ENCODE measurements at places on chromosomes 1 and 21.

DNA sequence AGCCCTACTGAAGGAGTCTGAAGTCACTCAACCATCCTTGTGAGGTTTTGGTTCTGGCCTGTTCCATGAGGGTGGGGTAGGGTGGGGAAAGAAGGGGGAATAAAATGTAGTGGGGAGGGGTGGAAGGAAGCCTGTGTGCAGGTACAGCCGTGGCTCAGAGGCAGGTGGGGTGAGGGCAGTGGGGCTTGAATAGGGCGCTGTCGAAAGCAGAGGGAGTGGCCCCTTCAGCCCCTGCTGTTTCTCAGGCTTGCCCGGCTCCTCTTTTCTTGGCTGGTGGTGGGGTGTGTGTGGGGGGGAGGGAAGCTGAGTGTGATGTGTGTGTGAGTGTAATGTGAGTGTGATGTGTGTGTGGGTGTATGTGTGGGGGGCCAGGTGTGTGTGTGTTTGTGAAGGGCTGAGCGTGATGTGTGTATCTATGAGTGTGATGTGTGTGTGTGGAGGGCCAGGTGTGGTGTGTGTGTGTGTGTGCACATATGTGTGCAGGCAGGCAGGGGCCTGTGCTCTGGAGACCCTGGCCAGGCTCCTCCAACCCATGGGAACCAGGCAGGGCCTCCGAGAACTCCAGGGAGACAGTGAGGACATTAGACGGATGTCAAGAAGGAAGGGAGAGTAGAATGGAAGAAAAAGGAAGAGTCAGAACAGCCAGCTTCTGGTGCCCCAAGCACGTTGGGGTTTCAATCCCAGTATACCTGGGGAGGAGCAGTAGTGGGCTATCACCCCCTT is 9.0 kb downstream of the SOX13 start:
- DNase-seq: no peak

- DNase-seq: no peak
Observed at GRCh38 chr1:97913506-97914139, 7.2 kb downstream of the DPYD start.

- no peak for DNase-seq
Observed at GRCh38 chr1:6496890-6497214, 5.4 kb upstream of the PLEKHG5 start.

DNA sequence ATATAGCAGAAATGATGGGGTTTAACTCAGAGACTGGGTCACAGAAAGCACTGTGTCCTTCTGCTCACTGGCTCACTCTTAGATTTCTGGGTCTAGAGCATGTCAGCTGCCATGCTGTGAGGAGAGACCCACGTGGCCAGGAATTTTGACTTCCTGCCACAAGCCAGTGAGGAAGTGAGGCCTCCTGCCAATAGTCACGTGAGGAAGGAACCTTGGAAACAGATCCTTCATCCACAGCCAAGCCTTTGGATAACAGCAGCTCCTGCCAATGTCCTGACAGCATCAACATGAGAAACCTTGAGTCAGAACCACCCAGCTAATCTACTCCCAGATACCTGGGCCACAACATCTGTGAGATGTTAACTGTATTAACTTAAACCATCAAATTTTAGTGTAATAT is 114.5 kb upstream of the PLPPR5 start:
- no peak for DNase-seq

- DNase-seq: no peak
Observed at GRCh38 chr1:184531296-184531695, 144.5 kb downstream of the C1orf21 start.

DNA sequence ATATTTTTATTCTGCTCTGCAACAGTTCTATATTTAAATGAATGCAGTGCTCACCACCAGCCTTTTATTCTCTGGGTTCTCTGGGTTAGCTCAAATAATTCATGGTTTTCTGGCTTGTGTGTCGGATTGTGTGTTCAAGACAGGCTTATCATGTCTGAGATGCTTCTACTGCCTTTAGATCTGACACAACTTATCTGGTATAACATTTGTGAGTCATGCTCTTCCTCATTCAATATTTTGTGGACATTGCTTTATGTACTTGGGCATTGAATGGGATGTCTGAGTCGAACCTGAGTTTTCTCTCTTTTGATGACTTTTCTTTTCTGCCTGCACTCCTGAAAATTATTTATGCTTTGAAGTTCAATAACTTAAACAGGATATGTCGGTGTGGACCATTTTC is 17.6 kb upstream of the PKP1 start:
- DNase-seq: no peak

DNA sequence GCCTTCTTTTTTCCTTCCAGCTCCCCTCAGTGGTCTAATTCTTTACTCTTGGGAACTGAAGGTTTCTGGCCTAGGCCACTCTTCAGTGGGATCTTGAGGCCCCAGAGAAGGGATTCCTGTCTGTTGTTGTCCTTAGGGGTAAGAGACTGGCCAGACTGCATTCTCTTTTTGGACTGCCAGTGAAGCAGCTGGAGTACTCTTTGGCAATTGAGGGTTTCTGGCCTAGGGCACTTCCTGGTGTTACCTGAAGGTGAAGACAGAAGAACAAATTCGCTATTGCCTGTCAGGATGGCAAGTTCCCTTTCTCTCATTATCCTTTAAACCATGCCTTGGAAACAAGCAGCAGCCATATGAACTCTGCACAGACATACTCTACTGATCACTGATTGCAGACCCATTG is 286.6 kb upstream of the ZP4 start:
- DNase-seq: no peak

DNA sequence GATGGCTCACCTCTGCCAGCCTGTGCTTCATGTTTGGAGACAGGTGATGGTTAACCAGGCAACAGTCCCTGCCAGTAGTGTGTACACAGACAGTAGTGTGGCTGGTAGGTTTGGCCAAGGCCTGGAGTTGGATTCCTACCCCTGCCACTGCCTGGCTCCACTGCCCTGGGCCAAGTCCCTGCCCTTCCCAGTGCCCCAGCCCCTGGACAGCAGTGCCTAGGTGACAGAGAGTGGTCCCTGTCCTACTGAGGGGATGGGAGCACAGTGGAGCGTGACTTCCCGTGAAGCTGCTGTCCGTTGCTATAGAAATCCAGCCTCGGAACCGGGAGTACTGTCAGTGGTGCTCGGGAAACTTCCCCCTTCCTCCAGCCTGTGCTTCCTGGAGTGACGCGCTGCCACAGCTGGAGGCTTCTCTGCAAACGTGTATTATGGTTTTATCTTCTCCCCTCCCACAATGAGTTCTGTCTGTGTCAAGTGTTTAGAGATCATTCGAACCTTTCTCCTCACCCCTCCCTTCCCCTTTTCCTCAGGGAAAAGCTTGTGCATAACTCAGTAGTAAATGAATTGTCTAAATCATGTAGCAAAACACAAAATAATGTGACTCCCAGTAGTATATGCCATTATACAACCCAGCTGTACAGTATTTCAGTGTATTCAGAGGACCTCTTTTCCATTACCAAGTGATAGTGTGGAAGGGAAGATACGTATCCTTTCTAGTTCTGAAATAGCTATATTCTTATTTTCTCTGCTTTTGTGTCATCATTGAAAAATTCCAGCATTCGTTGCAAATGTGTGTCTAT is 73.4 kb downstream of the GALNT2 start:
- DNase-seq: no peak

DNA sequence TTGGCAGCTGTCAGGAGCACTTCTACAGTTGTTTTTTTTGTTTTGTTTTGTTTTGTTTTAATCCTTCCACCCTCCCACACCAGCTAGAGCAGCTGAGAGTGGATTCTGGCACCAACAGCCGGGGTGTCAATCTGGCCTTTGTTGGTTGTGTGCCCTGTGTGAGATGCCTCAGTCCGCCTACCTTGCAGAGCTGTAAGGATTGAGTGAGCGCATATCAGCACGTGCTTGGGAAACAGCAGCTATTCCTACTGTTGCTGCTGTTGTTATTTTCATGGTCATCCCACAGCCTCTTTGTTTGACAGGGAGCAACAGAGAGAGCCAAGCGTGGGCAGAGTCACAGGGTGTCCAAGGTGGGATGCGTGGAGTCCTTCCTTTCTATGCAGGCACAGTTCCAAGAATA is 50.4 kb downstream of the PGBD5 start:
- no peak for DNase-seq

GRCh38 chr1:17089506-17089905 is 29.7 kb downstream of the PADI2 start:
- DNase-seq: no peak

DNA sequence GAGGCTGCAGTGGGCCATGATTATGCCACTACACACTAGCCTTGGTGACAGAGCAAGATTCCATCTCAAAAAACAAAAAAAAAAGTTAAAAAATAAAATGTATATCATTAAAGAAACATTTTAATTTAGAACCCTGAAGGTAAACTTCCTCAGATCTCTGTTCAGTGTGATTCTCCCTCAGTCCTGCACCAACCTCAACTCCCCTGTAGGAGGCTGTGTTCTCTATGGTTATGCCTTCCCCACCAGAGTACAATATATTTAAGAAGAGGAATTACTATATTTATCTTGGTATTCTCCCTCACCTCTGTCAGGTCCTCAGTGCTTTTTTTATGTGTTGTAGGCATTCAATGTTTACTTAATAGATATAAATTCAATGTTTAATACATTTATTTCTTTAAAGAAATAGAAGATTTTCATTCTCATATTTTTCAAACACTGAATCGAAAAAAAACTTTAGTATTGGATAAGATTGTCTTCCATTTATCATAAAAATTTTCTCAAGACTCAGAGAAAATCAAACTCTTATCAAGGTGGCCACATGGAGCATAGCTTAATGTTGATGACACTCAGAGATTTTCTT is 4.8 kb upstream of the LRRC8B start:
- DNase-seq: peak; percentile 51

DNA sequence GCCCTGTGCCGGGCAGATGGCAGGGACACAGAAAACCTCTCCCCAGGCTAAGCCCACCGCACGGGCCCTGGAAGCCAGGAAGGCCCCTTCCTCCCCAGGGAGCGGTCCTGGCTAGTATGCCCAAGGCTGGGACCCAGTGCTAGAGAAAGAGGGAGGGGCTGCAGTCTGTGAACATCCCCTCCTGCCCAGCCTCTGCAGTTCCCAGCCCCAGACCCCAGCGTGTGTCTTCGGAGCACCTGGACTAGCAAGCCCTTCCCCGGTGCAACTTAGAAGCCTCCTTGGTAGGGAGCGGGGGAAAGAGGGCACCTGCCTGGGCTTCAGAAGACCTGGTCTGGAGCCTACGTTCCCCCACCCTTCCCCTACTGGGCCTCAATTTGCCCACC is 2.1 kb downstream of the PLEKHG5 start:
- DNase-seq: no peak

DNA sequence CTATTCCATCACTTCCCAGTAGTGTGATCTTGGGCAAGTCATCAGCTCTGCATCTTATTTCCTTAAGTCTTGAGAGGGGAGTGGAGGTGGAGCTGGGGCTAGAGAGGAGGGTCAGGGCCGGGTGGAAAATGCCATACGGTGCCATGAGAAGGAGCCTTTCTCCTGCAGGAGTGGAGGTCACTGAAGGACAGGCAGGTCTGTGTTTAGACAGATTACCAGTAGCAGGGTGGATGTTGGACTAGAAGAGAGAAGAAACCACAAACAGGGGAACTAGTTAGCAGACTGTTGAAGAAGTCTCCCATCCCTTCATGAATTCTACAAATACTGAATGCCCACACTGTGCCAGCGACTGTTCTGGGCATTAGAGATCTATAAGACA is 13.9 kb upstream of the CPT2 start:
- DNase-seq: no peak

- DNase-seq: no peak
Observed at GRCh38 chr1:910881-911721, 12.6 kb upstream of the SAMD11 start.

DNA sequence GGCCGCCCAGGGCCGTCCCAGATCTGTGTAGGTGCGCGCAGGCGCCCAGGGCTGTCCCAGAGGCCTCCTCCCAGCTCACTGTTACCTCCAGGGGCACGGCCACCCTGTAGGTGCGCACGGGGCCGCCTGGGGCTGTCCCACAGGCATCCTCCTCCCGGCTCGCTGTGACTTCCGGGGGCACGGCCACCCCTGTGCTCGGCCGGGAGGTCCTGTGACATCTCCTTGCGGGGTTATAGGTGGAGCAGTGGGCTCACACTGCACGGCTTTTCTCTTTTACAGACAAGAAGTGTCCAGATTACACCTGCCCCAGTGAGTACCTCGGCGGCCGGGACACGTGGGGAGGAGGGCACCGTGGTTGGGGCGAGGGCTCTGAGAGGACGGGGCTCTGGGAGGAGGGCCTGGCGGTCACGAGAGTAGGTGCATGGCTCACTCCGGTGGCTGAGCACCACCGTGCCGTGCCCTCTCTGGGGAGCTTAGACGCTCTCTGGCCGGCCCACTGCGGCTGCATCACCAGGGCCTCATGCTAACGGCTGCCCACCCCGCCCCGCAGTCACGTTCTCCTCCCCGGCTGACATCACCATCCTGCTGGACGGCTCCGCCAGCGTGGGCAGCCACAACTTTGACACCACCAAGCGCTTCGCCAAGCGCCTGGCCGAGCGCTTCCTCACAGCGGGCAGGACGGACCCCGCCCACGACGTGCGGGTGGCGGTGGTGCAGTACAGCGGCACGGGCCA is 21.4 kb downstream of the COL6A1 start:
- DNase-seq: no peak

DNA sequence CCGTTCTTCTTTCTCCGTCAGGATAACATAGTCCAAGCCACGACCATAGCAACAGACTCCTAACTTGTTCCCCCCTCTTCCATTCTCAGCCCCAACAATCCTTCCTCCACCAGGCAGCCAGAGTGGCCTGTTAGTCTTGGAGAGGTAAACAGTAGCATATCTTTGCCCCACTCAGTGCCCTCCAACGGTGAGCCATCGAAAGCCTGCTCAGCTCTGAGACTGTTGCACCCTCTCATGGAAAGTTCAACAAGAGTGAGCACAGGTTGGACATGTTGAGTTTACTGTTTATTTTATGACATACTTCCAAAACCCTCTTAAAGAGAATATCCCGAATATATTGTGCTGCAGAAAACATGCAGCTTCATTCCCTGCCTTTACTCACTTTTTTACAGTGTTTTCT is 30.1 kb upstream of the BACE2 start:
- DNase-seq: no peak

Measured in AG08395 (cell line).